Stimulated activated CD4-positive, alpha-beta T cell treated with anti-CD3 and anti-CD28 coated beads, TNF-alpha, amount 100 ng/mL, for 4 hours (primary cell): ENCODE measurements at places on chromosomes 1 and 21.

- DNase-seq: no peak
Measured at GRCh38 chr1:39959651-39960333, 4.8 kb downstream of the MFSD2A start.

GRCh38 chr1:154459080-154459479 is 42.9 kb upstream of the TDRD10 start:
- no peak for DNase-seq

DNA sequence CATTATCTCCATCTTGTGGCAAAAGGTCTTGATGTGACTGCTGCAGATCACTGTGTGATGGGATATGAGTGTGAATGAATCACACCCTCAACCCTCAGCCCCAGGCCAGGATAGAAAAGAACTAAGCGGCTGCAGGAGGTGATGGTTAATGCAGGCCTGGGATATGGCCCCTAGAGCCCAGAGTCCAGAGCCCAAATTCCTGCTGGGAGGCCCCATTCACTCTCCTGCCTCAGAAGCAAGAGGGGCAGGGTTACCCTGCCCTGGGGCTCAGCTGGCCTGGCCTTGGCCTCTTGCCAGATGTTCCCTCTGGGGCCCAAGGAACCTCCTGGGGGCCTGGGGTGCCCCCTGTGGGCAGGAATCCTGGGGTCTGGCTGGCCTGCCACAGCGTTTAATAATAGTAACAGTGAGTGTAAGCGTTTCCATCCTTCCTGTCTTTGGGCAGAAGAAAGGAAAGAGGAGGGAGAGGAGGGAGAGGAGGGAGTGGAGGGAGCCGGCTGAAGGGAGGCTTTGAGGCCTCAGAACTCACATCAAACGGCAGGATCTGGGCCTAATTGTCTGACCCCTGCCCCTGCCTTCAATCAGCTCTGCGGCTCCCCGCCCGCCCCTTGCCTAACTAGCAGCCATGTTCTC is 26.2 kb downstream of the DMAP1 start:
- DNase-seq: no peak

- DNase-seq: no peak
Measured at GRCh38 chr1:64426681-64427080, 43.2 kb upstream of the CACHD1 start.

DNA sequence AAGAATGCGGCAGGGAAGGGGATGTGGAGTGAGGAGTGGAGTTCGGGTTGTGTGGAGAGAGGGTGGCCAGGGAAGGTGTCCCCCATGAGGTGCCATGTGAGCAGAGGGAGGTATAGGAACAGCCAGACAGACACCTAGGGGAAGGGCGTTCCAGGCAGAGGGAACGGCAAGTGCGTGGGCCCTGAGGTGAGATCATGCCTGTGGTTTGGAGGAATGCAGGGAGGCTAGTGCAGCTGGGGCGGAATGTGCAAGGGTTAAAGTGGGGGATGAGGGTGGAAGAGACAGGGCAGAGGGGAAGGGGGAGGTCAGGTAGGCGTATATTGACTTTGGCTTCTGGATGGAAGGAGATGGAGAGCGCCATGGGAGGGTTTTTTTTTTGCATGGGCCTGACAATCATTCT is 31.6 kb upstream of the PADI6 start:
- DNase-seq: no peak

DNA sequence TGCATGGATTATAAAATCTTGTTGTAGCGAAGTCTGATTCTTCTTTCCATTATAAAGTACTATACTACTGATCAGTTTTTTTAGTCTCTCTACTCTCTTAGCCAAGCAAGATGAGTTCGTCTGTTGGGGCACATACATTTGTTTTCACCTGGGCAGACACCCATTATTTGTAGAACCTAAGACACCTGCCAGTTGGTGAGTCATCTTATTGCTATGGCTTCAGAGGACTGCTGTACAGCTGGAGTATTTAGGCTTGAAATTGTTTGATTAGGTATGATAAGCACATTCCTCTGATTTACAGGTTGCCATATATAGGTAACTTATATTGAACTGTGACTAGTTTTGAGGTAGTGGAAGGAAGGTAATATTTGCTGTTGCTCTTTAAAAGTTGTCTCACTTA is 17.2 kb downstream of the RBM15 start:
- DNase-seq: no peak

DNA sequence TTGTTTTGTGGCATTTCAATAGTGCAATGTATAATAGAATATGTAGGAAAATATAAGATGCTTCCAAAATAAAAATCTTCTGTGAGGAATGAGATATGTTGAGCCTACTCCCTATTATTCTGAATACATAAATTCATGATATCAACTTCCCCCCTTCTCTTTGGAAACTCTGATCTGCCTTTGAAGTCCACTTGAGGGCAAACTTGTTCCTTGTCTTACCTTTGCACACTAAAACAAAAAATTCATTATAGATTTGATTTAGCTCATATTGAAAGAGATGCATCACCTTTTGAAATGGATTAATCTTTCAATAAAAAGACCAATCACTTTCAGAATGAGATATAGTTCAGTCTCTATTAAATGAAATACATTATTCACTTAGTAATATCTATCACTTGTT is 580.7 kb upstream of the ADGRL4 start:
- DNase-seq: no peak

- DNase-seq: no peak
Measured at GRCh38 chr1:209866201-209866600, 38.4 kb downstream of the UTP25 start.

DNA sequence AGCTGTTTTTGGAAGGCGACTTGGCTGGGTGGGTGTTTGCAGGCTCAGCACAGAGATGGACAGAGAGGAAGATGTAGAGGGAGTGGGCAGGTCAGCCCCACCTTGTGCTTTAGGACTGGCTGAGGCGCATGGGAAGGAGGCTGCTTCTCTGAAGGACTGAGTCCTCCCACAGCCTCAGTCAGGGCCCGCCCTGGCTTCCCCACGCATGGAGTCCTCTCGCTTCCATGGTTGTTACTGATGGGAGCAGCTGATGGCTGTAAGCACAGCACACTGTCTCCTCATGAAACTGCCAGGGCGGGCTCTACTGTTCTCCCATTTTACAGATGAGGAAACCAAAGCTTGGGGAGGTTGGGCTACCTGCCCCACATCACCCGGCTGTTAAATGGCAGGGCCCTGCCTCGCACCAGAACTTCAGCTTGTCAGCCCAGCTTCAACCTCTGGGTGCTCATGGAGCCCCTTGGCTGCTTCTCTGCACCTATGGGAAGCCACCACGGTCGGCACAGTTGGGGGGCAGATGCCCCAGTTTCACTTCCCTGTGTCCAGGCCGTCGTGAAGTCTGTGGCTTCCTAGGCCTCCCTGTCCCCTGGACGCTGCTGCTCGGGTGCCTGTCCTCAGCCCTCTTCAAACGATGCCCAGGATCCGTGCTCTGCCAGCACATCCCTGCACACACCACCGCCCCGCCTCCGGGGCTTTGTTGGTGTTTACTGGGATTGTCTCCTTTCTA is 2.4 kb downstream of the TMEM201 start:
- DNase-seq: no peak

DNA sequence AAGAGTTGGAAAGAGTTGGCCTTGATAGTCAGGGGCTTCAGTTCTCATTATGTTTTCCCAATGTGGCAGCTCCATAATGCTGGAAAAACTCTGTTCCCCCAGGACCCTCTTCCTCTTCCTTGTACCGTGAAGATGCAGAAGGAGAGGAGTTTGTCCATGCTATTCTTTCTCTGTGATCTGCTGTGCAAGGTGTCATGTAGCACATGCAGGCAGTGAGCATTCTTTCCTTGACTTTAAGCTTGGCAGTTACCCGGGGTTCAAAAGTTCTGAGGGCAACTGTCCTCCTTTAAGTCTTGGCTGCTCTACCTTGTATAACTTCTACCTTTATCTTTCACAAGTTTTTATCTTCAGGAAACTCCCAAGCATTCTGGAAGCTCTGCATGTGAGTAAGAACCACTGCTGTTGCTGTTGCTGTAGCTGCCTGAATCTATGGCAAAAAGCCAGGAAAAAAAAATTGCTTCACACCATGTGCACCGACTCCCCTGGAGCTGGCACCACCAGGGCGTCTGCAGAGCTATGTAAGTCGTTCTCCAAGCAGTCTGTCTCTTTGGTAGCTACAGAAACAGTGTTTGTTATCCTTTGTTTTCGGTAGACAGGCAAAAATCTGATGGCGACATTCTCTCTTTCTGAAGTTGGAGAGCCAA is 42.7 kb upstream of the SLC16A1 start:
- DNase-seq: no peak

DNA sequence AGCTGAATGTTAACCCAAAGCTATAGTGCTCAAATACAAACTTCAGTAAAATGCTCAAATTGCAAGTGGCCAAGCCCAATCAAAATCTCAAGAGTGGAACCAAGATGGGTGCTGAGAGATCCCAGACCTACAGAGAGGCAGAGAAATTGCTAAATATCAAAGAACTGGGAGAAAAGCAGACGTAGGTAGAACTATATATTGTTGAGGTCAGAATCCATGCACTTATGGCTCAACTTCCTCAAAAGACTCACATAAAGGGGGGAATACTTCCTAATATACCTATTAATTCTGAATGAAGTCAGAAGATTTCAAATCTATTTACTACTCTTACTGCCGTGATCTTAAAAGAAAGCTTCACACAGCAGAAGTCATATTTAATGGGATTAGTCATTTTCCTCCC is 65.2 kb downstream of the PUM1 start:
- no peak for DNase-seq

GRCh38 chr21:17343055-17343454 is 169.8 kb upstream of the CXADR start:
- no peak for DNase-seq

DNA sequence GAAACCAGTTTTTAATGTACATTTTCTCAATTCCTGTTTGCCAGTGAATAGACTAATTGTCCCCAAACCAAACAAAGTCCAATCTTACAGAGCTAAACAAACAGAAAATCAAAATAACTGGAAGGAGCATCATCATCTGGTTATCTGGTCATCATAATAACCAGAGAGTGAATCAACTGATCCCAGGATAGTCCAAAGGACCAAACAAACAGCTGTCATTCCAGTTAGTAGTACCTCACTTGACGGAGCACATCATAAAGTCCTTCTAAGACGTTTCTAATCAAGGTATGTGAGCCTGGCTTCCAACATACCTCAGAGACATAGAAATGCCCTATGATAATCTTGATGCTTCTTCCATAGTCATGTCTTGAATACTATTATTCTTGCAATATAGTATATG is 240.5 kb downstream of the LTN1 start:
- no peak for DNase-seq

GRCh38 chr21:38082936-38083485 is 166.8 kb upstream of the KCNJ6 start:
- DNase-seq: no peak

DNA sequence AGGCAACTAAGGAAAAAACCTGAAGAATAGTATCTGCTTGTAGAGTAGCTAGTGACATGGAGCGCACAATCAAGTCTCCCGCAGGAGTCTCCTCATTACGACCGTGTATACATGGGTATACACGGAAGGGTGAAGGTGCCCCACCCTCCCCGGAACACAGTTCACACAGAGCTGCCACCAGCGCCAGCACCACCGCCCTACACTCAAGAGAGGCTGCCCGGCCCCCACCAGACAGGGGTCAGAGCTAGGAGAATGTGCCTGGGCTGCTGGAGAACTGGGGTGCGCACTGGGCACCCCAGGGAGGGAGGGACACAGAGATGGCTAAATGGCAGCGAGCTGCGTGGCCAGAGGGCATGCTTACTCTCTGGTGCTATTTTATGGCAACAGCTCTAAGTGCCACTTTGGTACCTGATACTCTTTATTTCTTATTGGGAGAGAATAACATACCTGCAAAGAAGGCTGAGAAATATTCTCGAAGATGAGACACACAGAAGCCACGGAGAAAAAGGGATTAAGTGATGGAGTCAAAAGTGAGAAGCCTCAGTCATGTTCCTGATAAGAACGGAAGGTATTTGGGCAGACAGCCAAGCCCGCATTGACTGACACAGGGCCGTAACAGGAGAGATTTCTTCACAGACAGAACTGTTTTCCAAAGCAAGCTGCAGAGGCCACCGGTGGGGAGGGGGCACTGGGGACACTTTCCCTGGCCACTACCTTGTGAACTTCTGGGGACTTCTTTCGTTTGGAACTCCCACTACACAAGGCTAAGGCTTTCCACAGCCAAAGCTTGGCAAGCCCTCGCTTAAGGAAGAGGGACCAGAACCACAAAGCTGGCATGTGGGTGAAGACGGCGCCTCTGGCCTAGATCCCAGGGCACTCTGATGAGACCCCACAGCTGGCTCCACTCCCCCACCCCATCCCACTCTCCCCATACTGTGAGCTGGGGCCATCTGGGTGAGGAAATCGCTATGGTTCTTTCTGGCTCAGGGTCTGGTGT is 108.0 kb downstream of the PGBD5 start:
- DNase-seq: no peak

DNA sequence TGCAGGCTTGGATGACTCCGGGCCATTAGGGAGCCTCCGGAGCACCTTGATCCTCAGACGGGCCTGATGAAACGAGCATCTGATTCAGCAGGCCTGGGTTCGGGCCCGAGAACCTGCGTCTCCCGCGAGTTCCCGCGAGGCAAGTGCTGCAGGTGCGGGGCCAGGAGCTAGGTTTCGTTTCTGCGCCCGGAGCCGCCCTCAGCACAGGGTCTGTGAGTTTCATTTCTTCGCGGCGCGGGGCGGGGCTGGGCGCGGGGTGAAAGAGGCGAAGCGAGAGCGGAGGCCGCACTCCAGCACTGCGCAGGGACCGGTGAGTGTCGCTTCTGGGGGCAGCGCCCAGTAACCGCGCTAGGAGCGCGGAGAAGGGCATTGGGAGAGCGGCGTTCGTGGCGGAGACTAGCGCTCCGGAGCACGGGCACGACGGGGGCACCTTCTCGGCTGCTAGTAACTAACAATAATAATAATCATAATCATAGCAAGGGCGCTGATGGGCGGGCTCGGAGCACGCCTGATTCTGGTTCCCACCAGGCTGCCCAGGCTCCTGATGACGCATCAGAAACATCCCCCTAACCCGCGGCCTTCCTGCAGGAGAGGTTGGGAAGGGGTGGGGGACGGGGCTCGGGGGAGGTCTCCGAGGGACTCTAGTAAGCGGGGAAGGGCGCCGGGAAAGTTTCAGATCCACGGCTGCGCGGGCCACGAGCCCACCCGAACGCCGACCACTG is at the start of gene MX1:
MX1 (plus strand) TSS at position 286 of the 722 bp plus-strand sequence. CDS start 5,832 bp downstream, outside the sequence.
- peak; percentile 56 for DNase-seq

DNA sequence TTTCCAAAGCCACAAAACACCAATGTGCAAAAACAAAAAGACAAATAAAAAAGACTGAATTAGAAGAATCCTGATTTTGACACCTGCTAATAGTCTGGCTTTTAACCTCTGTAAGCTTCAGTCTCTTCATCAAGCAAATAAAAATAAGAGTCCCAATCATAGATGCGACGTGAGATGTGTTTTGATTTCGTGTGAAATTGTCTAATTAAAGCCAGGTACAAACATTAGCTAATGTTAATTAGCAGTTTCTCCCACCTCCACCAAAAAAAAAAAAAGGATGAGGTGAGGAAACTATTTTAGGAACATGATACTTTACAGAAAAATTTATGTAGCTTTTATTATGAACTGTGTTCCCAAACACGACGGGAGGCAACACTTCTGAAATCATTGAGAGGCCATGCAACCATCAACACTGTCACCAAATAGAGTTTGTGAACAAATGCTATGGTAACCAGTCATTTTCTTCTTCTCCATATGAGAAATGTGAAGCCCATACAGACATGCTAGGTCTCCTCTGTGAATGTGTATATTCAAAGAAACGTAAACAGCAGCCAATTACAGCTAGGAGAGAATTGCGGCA is 6.7 kb upstream of the EVI5 start:
- DNase-seq: no peak
